EL (cell line): ENCODE measurements at places on chromosomes 5 and 9.
A peak's percentile ranks its signal among the peaks of the same experiment; 100 is the strongest.

DNA sequence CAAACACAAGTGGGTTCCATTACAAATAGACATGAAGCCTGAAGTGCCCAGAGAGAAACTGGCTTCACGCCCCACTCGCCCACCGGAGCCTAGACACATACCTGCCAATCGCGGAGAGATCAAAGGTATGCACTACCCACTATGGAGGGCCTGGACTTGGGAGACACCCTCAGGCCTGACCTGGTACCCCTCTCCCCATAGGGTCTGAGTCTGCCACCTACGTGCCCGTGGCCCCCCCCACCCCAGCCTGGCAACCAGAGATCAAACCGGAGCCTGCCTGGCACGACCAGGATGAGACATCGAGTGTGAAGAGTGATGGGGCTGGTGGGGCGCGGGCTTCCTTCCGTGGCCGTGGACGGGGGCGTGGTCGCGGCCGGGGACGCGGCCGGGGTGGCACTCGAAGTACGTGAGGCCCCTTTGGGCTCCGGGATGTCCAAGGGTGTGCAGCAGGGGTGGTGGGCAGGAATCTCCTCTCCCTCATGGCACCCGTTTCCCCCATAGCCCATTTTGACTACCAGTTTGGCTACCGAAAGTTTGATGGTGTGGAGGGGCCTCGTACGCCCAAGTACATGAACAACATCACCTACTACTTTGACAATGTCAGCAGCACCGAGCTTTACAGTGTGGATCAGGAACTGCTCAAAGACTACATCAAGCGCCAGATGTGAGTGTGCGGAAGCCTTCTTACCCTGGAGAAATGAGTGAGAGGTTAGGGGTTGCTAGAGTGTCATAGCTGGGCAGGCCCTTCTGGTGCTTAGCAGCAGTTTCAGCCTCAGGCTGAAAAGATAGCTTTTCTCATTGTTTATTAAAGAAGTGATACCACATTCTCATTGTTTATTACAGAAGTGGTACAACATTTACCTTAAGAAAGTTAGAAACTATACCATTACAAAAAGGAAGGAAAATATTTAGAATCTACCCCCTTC, 38.7 kb downstream of the LARP1 start:
- DNase-seq: peak; percentile 41

GRCh38 chr5:135880278-135880677, 15.4 kb downstream of the IL9 start:
- peak; percentile 22 for DNase-seq

DNA sequence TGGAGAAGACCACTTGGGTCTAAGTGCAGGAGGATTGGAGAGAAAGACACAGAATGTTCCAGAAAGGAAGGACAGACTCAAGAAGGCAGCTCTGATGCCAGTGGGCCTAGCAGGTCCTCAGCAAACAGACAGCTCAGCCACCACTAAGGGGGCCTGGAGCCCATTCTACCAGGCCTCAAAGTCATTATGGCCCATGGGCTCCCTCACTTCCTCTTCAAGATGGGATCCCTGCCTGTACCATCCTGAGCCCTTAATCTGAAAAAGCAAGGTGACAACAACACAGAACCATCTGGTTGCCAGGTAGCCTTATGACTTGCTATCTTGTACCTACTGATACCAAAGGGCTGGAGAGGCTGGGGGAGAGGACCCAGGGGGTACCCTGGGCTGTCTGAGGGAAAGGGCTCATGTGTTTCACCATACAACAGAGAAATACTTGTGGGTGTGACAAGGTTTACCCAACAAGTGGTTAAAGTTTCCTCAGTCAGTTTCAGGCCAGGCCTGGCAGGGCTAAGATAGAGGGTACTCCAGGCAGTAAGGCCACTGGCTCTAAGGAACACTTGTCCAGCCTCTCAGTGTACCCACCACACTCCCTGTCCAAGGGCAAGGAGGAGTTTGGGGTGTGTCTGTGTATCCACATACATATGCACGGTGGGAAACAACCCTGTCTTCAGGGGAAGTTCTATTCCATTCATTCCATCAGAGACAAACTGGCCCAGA, 30.7 kb downstream of the TCF7 start:
- no peak for DNase-seq

- DNase-seq: peak; percentile 40
Observed at GRCh38 chr9:96031366-96031824, 155.9 kb downstream of the ERCC6L2 start.

- no peak for DNase-seq
Observed at GRCh38 chr5:112653638-112654205, 84.0 kb upstream of the APC start.

- DNase-seq: no peak
Observed at GRCh38 chr9:86359151-86359879, 5.1 kb upstream of the TUT7 start.

- DNase-seq: no peak
Observed at GRCh38 chr5:165139262-165139661, 1633.8 kb downstream of the MAT2B start.

GRCh38 chr5:58804291-58804690, 221.4 kb downstream of the RAB3C start:
- DNase-seq: no peak

DNA sequence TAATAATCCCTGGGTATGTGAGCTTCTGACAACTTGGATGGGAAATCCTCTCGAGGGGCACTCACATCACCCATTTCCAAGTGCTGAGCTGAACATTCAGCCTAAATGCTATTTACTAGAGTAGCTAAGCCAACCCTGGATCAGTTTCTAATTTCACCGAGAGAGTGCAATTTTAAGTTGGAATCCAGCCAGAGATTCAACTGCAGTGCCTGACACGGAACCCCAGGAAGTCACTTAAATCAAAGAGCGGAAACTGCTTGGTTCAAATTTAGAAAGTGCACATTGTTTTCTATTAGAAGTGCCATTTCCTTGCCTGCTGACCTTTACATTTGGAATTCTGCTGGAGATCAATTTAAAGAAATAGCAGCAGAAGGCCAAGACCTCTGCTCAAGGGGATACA, 8.8 kb downstream of the SPRY4 start:
- peak; percentile 39 for DNase-seq
